NCI-H2081 (cell line): ENCODE measurements at places on chromosomes 5 and 9.

DNA sequence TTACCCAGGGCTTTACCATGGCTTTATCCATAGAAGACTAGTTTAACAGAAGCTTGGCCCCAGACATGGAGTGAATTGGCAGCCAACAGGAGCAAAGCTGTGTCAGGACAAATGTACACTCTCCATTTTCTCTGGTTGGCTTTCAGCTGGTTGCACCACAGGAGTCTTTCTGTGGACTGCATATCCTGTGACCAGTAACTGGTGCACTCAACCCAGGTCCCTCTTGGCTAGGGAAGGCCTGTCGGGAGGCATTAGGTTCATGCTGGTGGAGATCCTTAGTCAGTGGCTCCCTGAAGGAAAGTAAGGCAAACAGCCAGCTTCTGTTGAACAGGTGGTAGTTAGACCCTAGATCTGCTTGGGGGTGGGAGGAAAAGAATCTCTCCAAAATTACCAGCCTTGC, 146.9 kb upstream of the TLX3 start:
- peak; percentile 36 for DNase-seq

GRCh38 chr5:117982691-117983090, 1005.7 kb downstream of the DTWD2 start:
- no peak for DNase-seq

DNA sequence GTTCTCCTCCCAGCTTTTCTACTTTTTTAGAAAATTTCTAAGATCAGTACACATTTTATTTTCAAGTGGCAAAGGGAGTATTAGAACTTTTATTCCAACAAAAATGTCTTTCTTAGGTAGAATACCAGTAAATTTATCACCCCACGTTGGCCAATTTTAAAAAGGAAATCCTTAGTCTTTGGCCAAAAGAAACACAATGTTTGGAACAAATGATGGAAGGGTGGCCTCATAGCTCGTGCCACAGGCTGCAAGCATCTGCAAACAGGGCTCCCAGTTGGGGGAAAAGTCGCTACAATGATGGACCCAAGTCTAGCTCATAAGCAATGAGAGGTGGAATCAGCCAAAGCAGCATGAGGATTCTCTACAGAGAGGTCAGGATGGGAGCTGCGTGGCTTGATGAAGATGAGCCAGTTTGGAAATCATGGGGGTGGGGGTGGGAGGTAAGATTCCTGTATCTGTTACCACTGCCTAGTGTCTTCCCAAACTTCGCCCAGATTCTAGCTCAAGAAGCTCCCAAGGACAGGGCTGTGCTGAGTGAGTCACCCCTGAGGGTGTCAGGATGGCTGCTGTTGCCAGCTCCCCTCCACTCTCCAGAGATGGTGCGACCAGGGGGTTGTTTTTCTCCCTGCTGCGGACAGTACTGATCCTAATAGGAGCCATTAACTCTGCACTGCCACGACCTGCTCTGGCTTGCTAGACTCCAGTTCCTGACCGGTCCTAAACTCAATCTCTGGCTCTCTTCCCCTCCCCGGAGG, 75.6 kb downstream of the DCP2 start:
- no peak for DNase-seq

- DNase-seq = no peak
These were observed 1045.4 kb downstream of the DTWD2 start for GRCh38 chr5:117942861-117943519.

GRCh38 chr9:93904649-93905472, 50.3 kb downstream of the BARX1 start:
- no peak for DNase-seq

DNA sequence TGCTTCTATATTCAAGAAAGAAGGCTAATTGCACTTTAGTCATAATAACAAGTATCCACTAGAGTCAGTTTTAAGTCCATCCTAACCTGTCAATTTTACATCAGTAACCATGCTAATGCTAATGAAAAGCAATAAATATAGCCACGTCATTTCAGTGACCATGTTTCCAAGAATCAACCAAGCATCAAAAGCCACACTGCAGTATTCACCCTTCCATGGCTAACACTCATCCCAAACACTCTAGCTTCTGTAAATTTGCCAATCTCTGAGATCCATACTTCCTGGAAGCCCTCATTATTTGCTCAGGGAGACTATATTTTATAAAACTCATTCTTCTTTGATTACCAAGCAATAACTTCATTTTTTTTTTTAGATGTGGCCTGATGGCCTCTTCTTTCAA, 712.0 kb downstream of the CETN3 start:
- DNase-seq = no peak

- DNase-seq = no peak
These were observed 46.8 kb downstream of the SLC1A3 start for GRCh38 chr5:36653044-36653705.

DNA sequence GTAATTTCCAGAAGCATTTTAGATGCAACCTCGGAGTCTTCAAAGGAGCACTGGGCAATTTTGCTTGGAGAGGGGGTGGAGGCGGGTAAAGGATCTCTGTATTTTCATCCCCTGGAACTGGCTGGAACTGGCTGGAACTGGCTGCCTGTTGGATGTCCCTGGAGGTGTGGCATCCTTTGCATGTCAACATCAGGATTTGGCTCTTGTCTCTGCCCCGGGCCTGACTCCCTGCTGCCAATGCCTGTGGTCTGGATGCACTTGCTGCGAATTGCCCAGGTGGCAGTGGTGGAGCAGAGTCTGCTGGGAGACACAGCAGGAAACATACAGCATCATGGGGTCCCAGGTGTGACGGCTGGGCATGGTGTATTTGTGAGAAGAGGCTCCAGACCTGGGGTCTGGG, 391.3 kb downstream of the GADD45G start:
- no peak for DNase-seq

- no peak for DNase-seq
These were observed 460 bp upstream of the ACO1 start for GRCh38 chr9:32384002-32384363.

GRCh38 chr5:129094924-129095899, 663 bp downstream of the ISOC1 start:
- peak; percentile 12 for DNase-seq

DNA sequence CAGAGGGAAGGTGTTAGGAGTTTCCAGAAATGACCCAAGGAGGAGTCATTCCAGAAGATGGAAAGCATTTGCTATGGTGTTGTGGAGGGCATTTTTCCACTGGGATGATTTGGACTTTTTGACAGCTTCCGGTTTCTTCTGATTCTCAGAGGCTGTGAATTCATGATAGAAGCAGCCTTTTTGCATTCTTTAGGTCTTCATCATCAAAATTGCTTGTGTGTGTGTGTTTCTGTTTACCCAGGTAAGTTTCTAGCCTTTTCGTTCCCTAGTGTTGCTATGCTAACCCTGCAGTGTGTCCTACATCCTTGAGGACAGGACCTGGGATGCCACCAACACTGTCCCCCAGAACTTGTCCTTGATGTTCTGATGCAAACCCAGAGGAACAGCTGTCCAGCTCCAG, 19.6 kb downstream of the IRX1 start:
- DNase-seq = no peak

DNA sequence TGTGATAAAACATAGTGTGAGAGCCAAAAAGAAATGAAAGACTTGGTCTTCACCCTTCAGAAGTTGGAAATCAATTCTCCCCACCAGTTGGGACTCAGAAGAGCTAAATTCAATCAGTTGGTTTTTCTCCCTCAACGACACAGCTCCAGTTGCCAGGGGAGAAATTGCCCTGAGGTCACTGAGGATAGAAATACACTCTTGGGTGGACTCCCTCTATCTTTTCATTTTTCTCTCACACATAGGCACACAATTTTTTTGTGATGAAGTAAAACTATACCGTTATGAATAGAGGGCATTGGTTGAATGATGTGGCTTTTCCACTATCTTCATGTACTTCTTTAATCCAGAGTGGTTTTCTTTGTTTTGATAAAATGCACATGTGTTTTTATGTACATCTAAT, 80.2 kb downstream of the ZNF366 start:
- no peak for DNase-seq

- DNase-seq = no peak
These were observed 4.9 kb upstream of the N4BP3 start for GRCh38 chr5:178108446-178108845.

GRCh38 chr5:131282235-131282634, 18.4 kb downstream of the CDC42SE2 start:
- no peak for DNase-seq

DNA sequence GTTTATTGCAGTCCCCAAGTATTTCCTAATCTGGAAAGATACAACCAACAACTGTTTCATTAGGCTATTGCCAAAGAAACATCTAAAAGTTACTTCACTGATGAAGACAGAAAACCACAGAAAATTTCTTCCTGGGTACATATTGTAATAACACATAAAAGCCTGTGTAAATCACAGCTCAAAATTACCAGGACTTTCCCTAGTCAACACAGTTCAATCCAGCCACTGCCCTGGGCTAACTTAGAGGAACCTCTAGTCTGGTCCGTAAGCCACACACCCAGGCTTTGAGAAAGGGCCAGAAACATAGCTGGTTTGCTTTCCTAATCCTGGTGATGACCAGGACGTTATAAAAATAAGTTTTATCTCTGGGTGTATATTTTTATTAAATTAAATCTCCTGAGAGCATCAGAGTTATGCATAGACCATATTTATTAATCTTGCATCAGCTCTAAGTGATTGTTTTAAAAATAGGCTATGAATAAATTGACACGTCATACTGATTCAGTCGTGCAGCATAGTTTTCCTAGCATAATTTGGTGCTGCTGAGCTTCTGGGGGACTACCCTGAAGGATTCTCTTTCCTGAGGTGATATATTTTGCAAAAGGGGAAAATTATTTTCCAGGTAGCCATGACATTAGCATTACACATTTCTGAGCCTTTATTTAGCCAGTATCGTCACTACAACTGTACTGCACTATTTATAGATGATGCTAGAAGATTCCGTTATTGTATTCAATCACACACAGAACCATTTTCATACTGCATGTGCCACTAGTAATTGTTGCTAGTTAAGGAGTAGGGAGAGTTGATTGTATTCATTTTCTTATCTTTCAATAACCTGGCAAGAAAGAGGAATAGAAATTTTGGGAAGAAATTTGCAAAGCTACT, 12.6 kb upstream of the MUSK start:
- no peak for DNase-seq

DNA sequence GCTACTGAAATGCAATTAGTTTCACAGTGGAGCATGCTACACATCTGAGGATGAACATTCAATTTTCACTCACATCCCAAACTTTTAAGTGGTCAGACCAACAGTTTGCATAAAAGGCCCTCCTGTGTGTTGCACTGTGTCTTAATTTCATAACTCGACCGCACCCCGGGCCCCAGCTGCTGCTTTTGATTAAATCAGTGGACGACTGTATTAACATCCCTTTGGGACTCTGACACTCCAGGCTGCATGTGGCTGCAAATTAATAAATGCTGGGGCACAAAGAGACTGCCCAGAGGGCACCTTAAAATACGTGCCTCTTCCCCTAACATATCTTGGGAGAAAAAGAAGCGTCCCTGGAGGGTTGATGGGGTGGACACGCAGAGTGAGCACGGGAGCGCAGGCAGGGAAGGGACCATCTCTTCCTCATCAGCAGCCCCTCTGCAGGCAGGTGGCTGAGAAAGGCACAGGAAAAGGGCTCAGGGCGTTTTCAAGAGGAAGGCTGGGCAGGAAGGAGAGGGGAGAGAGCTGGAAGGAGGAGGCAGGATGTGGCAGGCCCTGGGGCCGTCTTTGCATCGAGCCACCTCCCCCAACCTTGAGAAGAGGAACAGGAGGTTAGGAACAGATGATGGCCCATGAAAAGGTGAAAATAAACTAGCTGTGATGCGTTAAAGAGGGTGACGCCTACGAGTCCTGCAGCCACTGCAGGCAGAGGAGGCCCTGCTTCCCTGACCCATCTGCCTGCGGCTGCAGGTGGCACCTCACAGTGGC, 18.6 kb downstream of the MED10 start:
- no peak for DNase-seq

DNA sequence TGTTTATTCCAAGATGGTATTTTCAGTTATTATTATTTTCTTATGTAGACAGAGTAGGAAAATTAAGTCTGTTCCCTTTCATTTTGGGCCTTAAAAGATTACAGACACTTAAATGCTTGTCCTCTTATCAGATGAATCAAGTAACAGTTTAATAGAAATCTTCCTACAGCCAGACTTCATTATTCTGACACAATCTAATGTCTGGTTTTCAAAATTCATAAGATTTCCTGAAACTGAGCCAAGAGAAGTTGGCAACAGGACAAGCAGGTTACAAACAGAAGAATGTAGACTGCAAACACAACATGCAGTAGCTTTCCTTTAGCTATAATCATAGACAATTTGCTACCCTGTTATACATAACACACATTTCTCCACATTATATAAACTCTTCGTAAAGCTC, 130.5 kb downstream of the FBXL17 start:
- no peak for DNase-seq

- no peak for DNase-seq
These were observed 349.2 kb downstream of the DEPDC1B start for GRCh38 chr5:60350794-60351193.

- no peak for DNase-seq
These were observed 32.4 kb downstream of the TLE4 start for GRCh38 chr9:79604149-79604548.

- peak; percentile 59 for DNase-seq
These were observed 54.3 kb downstream of the EHMT1 start for GRCh38 chr9:137672907-137673791.
